Right lobe of liver (tissue), 6 donors: ENCODE measurements at places on chromosomes 6 and 20.

DNA sequence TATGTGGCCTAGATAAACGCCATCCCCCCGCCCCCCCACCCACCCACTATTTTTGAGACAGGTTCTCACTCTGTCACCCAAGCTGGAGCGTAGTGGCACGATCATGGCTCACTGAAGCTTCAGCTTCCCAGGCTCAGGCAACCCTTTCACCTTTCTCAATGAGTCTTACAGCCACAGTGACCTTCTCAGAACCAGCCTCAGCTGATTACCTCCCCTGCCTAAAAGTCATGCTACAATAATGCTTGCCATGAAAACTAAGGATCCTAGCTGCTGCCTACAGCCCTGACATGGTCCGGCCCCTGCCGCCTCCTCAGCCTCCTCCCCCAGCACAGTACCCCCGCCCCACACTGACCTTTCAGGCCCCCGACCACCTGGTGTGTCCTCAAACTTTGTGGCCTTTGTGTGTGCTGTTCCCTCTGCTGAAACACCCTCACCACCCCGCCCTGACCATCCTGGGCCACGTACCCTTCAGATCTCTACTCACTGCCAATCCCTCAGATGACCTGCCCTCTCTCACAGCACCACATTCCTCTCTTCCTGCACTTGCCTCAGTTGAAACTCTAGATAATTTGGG, 31.3 kb downstream of the PNPLA1 start:
- H3K27ac ChIP-seq, result no peak overlapping the region
- H3K27me3 ChIP-seq, result no peaks in the 10 kb centered on the region
- DNase-seq, result no peak
- H3K4me1 ChIP-seq, result no peaks in the 10 kb centered on the region
- H3K4me3 ChIP-seq, result no peak overlapping the region

GRCh38 chr6:104896914-104897313, 37.2 kb upstream of the HACE1 start:
- H3K4me1 ChIP-seq, result no peaks in the 10 kb centered on the region
- no peak overlapping the region for H3K4me3 ChIP-seq
- DNase-seq, result no peak
- no peaks in the 10 kb centered on the region for H3K27me3 ChIP-seq
- H3K36me3 ChIP-seq, result no peaks in the 10 kb centered on the region
- H3K27ac ChIP-seq, result no peak overlapping the region

DNA sequence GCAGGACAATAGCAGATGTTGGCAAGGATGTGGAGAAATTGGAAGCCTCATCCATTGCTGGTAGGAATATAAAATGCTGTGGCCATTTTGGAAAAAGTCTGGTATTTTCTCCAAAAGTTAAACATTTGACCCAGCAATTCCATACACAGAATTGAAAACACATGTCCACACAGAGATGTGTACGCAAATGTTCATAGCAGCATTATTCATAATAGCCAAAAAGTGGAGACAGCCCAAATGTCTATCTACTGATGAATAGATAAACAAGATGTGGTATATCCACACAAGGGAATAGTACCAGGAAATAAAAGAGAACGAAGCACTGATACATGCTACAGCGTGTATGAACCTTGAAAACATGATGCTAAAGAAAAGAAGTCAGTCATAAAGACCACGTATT, 40.5 kb downstream of the CFAP61 start:
- H3K36me3 ChIP-seq, result no peaks in the 10 kb centered on the region
- H3K4me1 ChIP-seq, result no peaks in the 10 kb centered on the region
- no peak for DNase-seq
- H3K27me3 ChIP-seq, result no peaks in the 10 kb centered on the region
- no peak overlapping the region for H3K27ac ChIP-seq

- H3K27ac ChIP-seq, result no peak overlapping the region
- no peak overlapping the region for H3K4me3 ChIP-seq
- DNase-seq, result no peak
- no peaks in the 10 kb centered on the region for H3K4me1 ChIP-seq
Observed at GRCh38 chr6:71138376-71138775, 150.2 kb upstream of the OGFRL1 start.

GRCh38 chr6:101683884-101684283, 290.4 kb downstream of the GRIK2 start:
- H3K27me3 ChIP-seq, result no peaks in the 10 kb centered on the region
- no peak overlapping the region for H3K27ac ChIP-seq
- no peak for DNase-seq
- H3K4me1 ChIP-seq, result no peaks in the 10 kb centered on the region
- no peak overlapping the region for H3K4me3 ChIP-seq
- no peaks in the 10 kb centered on the region for H3K36me3 ChIP-seq
